ENCODE measurements at places on chromosomes 7 and 10.

GRCh38 chr7:151125470-151125845, 39.2 kb downstream of the AGAP3 start:
- no peak for DNase-seq
- no peaks in the 10 kb centered on the region for H3K4me1 ChIP-seq
- no peaks in the 10 kb centered on the region for H3K27me3 ChIP-seq
- no peak overlapping the region for H3K27ac ChIP-seq

DNA sequence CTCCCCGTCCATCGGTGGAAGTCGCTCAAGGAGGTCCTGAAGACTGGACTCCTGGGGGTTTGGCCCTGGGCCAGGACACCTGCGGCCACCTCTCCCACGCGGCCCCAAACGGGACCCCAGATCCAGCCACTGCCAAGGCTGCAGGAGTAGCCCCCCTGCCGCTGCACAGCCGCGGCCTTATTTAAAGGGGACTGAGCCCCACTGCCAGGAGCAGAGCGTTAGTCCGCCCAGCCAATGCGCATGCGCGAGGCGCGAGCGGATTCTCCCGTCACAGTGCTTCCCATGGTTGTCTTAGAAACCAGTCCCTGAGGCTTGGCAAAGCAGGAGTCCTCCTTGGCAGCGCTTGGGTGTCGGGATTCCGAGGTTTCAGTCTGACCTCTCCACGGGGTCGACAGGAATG, 320.0 kb downstream of the ZNF716 start:
- DNase-seq: no peak
- no peak overlapping the region for H3K4me3 ChIP-seq
- no peaks in the 10 kb centered on the region for H3K27me3 ChIP-seq
- H3K4me1 ChIP-seq: no peaks in the 10 kb centered on the region
- H3K27ac ChIP-seq: no peak overlapping the region
- H3K36me3 ChIP-seq: no peaks in the 10 kb centered on the region

- no peak overlapping the region for H3K27ac ChIP-seq
- H3K36me3 ChIP-seq: no peaks in the 10 kb centered on the region
- H3K4me3 ChIP-seq: peak overlapping the region; percentile 8
- no peaks in the 10 kb centered on the region for H3K27me3 ChIP-seq
- peak; percentile 82 for DNase-seq
Measured at GRCh38 chr7:6317797-6318438, 45.5 kb upstream of the CYTH3 start.

DNA sequence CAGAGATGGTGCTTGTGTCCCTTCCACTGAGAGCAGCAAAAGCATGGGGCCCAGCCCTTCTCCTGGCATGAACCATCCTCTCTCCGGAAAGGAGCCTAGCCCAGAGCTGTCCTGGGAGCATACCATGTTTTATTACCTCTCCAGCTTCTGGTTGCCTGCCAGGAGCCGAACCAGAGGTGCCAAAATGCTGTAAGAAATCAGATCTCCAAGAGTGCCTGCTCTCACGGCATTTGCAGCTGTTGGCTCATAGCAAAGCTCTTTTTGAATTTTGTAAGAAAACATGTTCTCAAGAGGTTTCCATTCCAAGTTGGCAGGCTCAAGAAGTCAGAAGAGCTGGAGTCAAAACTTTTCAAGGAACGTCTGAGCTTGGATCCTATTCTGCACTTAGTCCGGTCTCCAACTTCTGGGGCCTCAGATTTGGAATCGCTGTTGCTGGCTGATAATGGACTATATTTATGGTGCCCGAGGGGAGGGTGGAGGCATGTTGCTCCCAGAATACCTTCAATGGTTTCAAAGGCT, 211.7 kb upstream of the MKI67 start:
- no peak overlapping the region for H3K4me3 ChIP-seq
- DNase-seq: no peak
- no peaks in the 10 kb centered on the region for H3K4me1 ChIP-seq
- H3K27ac ChIP-seq: no peak overlapping the region
- H3K27me3 ChIP-seq: peaks cover 19% of the 10 kb centered on the region

- H3K27me3 ChIP-seq: no peaks in the 10 kb centered on the region
- H3K4me3 ChIP-seq: no peak overlapping the region
- H3K27ac ChIP-seq: no peak overlapping the region
- no peaks in the 10 kb centered on the region for H3K4me1 ChIP-seq
- no peaks in the 10 kb centered on the region for H3K36me3 ChIP-seq
Measured at GRCh38 chr10:88200312-88201032, 337.0 kb downstream of the PTEN start.

DNA sequence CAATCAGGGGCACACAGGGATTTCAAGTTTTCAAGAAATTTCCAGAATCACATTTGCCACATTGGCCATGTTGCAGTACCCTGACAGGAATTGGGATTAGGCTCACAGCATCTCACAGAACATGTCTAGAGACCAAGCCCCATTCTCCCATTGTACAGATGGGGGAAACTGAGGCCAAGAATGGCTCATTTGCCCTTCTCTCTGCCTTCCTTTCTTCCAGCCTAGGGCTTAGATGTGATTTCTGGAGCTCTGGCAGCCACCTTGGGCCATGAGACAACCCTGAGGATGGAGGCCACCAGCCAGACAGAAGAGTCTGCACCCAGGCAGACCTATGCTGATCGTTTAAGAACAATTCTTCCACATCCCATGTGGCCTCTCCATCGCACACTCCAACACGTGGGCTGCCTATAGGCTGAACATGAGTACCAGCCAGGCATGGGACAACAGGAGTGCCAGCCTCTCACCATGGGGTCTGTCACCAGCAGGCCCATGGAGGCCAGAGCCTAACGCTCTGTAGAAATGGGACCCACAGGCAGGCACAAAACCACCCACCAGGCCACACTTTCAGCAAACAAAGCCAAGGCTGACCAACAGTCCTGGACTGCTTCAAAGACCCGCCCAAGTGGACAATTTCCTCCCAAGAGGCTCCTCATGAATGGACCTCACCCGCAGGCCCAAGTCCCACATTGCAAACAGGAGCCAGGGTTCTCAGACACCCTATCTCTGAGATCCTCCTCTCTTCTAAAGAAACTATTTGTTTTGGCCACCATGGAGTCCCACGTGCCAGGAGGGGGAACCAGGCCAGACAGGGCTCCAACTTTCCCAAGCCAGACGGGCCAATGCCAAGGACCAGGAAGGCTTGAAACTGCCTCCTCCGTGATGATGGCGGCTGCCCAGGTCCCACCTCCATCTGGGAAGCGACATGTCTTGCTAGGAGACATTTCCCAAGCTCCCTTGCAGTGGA, 20.7 kb downstream of the PDGFA start:
- peaks cover 12% of the 10 kb centered on the region for H3K4me1 ChIP-seq
- H3K27ac ChIP-seq: no peak overlapping the region
- no peaks in the 10 kb centered on the region for H3K27me3 ChIP-seq
- DNase-seq: no peak
- no peak overlapping the region for H3K4me3 ChIP-seq

DNA sequence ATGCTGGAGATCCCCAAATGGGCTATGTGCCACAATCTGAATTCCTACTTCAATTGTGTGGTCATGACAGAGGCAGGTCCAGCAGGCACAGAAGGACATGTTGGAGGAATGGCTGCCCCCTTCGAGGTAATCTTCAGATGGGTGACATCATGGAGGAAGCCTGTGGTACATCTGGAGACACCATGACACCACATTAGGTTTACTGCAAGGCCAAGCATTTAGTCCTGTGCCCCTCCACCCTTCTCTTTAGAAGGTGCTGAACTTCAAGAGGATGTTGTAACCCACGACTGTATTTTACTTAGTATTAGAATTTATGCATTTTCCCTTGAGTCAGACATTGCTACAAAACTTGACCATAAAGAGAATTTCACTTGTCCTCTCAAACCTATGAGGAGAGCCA, 75.1 kb upstream of the DDC start:
- peaks cover 1% of the 10 kb centered on the region for H3K4me1 ChIP-seq
- H3K27me3 ChIP-seq: no peaks in the 10 kb centered on the region
- no peak for DNase-seq
- no peak overlapping the region for H3K27ac ChIP-seq
- no peak overlapping the region for H3K4me3 ChIP-seq
- H3K36me3 ChIP-seq: peaks cover 23% of the 10 kb centered on the region

- peak; percentile 77 for DNase-seq
- peaks cover 23% of the 10 kb centered on the region for H3K36me3 ChIP-seq
- no peaks in the 10 kb centered on the region for H3K27me3 ChIP-seq
- H3K4me3 ChIP-seq: no peak overlapping the region
- no peaks in the 10 kb centered on the region for H3K4me1 ChIP-seq
Measured at GRCh38 chr7:140342727-140343514, 55.4 kb downstream of the SLC37A3 start.

GRCh38 chr7:139582130-139582650, 58.7 kb downstream of the CLEC2L start:
- H3K27ac ChIP-seq: no peak overlapping the region
- peaks cover 14% of the 10 kb centered on the region for H3K36me3 ChIP-seq
- H3K4me3 ChIP-seq: no peak overlapping the region
- DNase-seq: no peak
- no peaks in the 10 kb centered on the region for H3K27me3 ChIP-seq

DNA sequence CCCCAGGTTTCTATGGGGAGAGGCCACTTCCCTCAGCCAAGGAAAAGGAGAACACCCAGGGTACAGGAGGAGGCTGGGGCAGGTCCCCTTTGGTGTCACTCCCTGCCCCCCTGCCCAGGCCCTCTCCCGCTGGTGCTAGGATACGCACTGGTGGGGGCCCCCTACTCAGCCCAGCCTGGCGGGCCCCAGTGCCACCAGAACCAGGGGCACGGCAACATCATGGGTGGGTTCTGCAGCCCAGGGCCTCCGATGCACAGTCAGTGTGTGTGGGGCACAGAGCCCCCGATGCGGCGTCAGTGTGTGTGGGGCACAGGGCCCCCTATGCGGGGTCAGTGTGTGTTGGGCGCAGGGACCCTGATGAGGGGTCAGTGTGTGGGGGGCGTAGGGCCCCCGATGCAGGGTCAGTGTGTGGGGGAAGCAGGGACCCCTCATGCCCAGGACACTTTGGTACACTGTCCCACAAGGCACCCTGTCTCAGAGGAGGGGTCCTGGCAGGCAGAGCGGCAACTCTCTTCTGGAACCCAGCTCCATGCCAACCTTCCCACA, 23.1 kb upstream of the ZNF735 start:
- no peak overlapping the region for H3K27ac ChIP-seq
- no peak for DNase-seq
- H3K4me1 ChIP-seq: no peaks in the 10 kb centered on the region
- H3K27me3 ChIP-seq: no peaks in the 10 kb centered on the region
- no peaks in the 10 kb centered on the region for H3K36me3 ChIP-seq

DNA sequence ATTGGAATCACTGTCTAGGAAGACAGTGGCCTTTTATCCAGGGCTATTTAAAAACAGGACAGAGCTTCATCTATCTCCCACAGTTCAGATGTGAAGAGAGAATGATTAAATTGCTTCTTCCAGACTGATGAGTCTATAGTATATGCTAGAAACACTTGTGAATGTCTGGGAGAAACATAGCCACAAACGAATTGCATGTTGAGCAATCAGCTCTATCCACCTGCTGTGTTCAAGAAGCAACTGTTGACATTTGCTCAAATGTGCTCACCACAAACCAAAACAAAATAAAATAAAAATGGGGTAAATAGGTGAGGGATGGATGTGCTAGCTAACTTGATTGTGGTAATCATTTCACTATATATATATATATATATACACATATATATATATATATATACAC, 195.1 kb downstream of the HECW1 start:
- no peak for DNase-seq
- no peaks in the 10 kb centered on the region for H3K27me3 ChIP-seq
- H3K27ac ChIP-seq: no peak overlapping the region
- no peak overlapping the region for H3K4me3 ChIP-seq

- no peak overlapping the region for H3K27ac ChIP-seq
- H3K27me3 ChIP-seq: no peaks in the 10 kb centered on the region
- H3K4me3 ChIP-seq: no peak overlapping the region
- no peaks in the 10 kb centered on the region for H3K4me1 ChIP-seq
- H3K36me3 ChIP-seq: no peaks in the 10 kb centered on the region
- no peak for DNase-seq
Measured at GRCh38 chr10:112613620-112614019, 166.6 kb downstream of the VTI1A start.

DNA sequence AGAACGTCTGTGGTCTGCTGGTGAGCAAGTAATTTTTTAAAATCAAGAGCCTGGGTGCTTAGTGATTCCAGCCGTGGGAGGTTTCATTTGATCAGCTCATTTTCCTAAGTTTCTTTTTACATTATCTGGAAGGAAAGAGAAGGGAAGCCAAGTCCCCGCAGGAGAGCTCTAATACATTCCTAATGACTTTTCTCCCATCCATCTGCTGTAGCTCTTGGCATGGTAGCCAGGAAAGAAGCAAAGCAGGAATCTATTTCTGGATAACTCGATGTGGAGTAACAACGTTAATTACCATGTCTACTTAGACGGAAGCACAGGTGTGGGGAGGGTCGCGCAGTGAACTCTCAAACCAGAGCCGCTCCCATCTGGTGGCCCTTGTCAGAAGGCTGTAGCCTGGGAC, 121.9 kb downstream of the PAXIP1 start:
- H3K4me1 ChIP-seq: no peaks in the 10 kb centered on the region
- no peak for DNase-seq
- peaks cover under 1% of the 10 kb centered on the region for H3K27me3 ChIP-seq
- no peak overlapping the region for H3K4me3 ChIP-seq

DNA sequence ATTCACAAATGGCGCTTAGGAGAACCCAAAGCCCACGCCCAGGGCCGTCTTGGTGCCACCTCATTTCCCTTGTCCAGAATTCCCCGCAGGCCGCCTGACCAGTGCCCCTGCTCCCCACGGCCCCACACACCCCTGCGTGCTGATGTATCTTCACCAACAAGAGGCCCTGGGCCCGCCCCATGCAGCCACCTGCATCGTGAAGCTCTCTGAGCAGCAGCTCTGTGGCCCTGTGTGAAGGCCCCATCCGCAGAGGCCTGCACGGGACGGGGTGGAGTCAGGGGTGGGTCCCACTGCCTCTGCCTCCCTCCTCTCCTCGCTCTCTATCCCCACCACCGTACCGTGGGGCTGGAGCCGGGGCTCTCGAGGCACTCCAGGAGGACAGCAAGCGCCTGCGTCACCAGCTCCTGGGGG, 14.7 kb downstream of the BRAT1 start:
- peaks cover 70% of the 10 kb centered on the region for H3K36me3 ChIP-seq
- H3K4me1 ChIP-seq: no peaks in the 10 kb centered on the region

DNA sequence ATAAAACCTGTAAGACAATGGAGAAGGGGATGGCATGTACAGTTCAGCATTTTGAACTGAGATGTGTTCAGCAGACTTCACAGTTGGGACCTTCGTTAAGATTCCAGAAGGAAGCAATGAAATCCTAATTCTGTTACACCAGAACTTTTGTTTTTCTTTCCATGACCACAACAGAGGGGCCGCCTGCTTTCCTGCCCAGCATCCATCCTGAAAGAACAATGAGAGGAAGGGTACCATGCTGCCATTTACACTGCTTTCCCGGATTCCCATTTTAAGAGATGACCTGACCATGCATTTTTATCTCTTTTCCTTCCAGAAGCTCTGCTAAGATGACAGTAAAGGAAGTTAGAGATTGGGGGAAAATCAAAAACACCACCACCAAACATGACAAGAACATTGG, 92.7 kb downstream of the PIP4K2A start:
- DNase-seq: no peak
- H3K4me1 ChIP-seq: peaks cover 29% of the 10 kb centered on the region
- no peak overlapping the region for H3K4me3 ChIP-seq
- peaks cover 12% of the 10 kb centered on the region for H3K36me3 ChIP-seq
